ENCODE measurements at places on chromosomes 5 and 9. TPM values are rescaled to one million over a fixed set of nuclear protein-coding genes. Genes with fewer than 3 reads are reported as not detected.

DNA sequence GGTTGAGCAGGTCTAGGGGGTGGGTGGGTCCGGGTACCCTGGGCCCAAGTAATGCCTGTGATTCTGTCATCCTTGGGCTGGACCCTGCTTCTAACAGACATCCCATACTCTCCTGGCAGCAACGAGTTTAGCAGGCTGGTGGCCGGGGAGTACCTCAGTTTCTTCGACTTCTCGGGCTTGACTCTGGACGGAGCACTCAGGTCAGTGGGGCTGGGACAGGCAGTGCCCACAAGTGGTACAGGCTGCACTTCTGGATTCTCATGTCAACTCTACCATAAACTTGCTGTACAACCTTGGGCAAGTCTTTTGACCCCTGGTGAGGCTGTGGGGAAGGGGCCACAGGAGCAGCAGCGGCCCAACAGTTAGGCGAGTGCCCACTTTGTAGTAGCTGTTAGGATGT lies 21.8 kb downstream of the PSD2 start:
- no peak for DNase-seq

DNA sequence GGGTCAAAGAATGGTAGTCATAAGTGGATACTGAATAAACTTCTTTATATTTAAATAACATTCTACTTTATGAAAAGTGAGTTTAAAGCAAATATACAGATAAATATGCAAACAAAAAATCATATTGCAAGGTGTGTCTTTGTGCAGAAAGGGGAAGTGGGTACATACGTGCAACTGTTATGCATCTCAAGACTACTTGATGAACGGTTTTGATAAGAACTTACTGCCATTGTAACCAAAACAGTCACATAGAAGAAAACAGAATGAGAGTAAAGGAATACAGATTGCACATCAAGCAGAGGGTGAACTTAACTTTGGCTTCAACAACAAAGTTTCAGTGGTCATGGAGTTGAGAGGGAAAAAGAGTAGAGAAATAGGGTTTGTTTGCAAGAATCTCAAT lies 9.9 kb downstream of the CAMK4 start:
- no peak for DNase-seq

DNA sequence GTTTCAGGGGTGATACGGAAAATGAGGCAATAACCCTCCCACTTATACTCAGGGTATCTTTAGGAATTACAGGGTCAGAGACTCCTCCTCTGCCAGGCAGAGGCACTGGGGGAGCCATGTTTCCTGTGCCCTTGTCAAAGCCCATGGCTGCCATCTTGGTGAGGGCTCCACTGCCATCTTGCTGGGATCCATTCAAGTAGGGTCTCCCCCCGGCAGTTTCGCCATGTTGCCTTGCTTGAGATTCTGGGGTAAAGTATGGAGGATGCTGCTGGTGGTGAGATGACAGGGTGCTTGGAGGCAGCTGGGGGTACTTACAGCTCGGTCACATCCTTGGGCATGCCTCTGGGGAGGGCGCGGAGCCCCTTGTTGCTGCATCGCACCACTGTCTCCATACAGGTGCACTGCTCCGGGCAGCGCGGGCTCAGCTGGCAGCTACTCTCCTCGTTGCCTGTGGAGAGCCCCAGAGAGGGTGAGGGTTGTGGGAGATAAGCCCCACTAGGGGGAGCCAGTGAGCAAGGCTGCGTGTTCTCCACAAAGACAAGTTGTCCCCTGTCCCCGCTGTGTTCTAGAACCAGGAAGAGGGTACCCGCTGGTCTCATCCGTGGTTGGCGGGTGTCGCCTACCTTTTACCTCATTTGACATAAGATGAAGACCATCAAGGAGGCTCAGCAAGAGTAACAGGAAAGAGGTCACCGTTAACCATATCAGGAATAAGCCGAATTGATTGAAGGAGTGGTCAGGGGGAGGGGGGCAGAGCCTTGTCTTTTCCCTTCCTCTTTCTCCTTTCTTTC lies 169.0 kb upstream of the PANK3 start:
- DNase-seq = peak; percentile 45

Gene PLK2
- total RNA-seq = 21.8 TPM

- DNase-seq = no peak
These were observed 1.5 kb upstream of the MOB3B start for GRCh38 chr9:27530915-27531755.

Gene GGTA1
- total RNA-seq = 0.94 TPM

- no peak for DNase-seq
These were observed 246.5 kb upstream of the ATP10B start for GRCh38 chr5:161098516-161098915.

- DNase-seq = no peak
These were observed 78.4 kb downstream of the BOD1 start for GRCh38 chr5:173538018-173538417.

Gene PCDHGB2
- 1.8 TPM for total RNA-seq

DNA sequence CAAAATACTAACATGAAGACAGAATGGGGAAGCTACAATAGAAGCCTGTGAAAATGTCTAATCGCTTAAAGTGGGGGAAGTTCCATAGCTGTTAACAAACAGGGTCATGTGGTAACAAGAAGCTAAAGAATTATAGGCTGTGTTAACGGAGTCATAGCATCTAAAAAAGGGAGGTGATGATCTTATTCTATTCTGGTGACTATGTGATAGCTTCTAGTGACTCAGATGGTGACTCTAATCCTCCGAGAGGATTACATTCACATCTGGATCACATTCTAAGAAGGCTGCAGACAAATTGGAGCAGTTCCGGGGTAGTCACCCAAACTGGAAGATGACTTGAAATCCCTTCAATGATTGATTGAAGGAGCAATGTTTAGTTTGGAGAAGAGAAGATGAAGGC lies 142.1 kb downstream of the LIFR start:
- DNase-seq = no peak

Gene OR1J2
- not detected for total RNA-seq

Gene SPINK7
- not detected for total RNA-seq

Gene COL27A1
- 2.9 TPM for total RNA-seq

Gene TBC1D2
- total RNA-seq = 26.9 TPM

Gene SLC6A7
- 5.0 TPM for total RNA-seq

GRCh38 chr5:109695005-109695926 lies 5.5 kb downstream of the MAN2A1 start:
- no peak for DNase-seq

DNA sequence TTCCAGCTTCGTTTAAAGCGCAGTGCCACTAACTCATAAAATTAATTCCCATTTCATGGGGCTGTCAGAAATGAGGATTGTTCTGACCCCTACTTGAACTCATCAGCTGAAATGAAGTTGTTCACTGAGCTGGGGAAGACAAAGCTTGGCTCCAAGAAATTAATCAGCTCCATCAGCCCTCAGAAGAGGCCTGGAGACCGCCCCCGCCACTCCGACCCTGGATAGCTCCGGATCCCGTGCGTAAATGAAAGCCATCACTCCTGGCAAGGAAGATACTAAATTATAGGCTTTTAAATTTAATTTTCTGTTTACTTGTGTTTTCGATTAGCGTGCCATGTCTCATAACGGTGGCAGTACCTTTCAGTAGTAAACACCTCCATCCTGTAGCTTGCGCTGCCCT lies 142.8 kb upstream of the IRX2 start:
- no peak for DNase-seq

Gene WNK2
- 161 TPM for total RNA-seq

DNA sequence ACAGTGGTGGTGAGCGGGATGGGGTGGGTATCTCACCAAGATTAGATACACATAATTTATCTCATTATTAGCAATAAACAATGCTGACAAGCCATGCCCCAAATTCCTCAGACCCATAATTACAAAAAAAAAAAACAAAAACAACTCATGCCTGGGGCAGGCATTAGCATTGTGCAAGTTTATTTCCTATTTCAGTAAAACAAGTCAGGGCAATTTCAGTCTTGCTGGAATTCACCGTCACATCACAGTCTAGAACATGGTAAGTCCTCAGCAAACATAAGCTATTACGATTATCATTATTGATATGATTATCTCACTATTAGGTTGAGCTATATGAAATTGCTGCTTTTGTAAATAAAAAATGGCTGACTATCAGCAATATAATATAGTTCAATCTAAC lies 57.5 kb upstream of the GNAQ start:
- DNase-seq = no peak

GRCh38 chr9:95746408-95747180 lies 128.9 kb upstream of the ERCC6L2 start:
- DNase-seq = no peak

Gene GPRIN1
- 3.1 TPM for total RNA-seq
